ENCODE measurements at places on chromosomes 1 and 21.

GRCh38 chr1:235067396-235068157 is 61.1 kb downstream of the TOMM20 start:
- peak; percentile 93 for DNase-seq

GRCh38 chr1:20212685-20213331 is 26.5 kb upstream of the PLA2G2C start:
- no peak for DNase-seq

- no peak for DNase-seq
These were observed 70.0 kb upstream of the SIM2 start for GRCh38 chr21:36628761-36629460.

- no peak for DNase-seq
These were observed 48.7 kb downstream of the NPHP4 start for GRCh38 chr1:5943343-5944124.

GRCh38 chr1:69195136-69195535 is 372.6 kb upstream of the LRRC7 start:
- DNase-seq, result no peak

DNA sequence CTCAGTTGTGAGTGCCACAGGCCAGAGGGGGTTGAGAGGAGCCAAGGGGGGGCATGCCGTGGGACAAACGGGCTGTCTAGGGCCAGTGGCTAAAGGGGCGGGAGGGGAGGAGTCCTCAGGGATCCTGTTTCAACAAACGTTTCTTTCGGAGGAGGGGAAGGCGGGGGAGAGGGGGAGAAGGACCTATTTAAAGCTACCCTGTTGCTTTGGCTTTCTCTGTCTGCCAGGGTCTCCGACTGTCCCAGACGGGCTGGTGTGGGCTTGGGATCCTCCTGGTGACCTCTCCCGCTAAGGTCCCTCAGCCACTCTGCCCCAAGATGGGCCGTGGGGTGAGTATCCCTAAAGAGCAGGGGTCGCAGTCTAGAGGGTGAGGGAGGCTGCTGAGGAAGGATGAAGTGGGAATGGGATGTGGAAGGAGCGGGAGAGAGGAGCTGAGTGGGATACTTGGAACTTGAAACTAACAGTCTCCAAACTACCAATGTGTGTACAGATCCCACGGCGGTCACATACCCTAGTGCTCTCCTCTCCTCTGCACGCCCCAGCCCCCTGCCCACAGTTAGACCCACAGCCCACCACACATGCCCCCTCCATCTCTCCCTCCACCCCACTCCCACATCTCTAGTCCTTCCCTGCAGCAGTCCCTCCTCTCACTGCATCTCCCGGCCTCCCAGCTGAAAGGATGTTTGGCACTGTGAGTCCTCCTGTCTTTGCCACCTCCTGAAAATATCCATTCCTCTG is at the start of gene ATP1A2:
TSS of gene ATP1A2 (plus strand) at position 215 of the 738 bp plus-strand sequence. CDS start at position 318, 103 bp downstream.
- DNase-seq, result no peak

- DNase-seq, result peak; percentile 74
These were observed 15.6 kb upstream of the TTC4 start for GRCh38 chr1:54699936-54700525.

- no peak for DNase-seq
These were observed 44.9 kb upstream of the FOXD3 start for GRCh38 chr1:63277195-63278192.

DNA sequence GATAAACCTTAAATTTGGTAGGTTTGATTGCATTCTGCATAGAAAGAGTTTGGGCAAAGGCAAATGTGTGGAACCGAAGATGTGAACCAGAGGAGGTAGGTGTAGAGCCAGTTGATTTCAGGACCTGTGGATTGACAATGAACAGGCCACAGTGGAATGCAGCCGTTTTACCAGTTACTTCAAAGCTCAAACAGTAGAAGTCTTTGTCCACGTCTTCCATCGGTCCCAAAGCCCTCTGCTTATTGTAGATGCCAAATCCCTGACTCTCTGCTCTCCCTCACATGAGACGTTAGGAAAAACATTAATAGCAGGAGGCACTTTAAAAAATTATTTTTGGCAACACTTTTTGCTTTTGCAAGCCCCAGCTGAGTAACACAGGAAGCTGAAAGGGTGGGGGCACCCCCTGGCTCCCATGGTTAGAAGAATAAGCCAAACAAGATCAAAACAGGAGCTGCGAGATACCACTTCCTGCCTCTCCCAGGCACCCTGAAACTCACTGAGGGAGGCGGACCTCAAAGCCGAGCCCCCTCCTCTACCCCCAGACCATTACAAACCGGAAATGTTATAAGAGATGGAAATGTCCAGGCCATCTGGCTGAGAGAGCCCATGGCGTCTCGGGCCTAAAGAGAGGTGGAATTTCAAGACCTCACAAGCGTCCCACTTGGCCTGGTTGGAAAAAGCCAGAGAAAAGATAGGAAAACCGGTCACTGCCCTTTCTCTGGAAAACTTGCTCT is 13.5 kb downstream of the TRAF3IP3 start:
- peak; percentile 59 for DNase-seq

- no peak for DNase-seq
These were observed 233.9 kb downstream of the MRPL39 start for GRCh38 chr21:25373126-25374082.

DNA sequence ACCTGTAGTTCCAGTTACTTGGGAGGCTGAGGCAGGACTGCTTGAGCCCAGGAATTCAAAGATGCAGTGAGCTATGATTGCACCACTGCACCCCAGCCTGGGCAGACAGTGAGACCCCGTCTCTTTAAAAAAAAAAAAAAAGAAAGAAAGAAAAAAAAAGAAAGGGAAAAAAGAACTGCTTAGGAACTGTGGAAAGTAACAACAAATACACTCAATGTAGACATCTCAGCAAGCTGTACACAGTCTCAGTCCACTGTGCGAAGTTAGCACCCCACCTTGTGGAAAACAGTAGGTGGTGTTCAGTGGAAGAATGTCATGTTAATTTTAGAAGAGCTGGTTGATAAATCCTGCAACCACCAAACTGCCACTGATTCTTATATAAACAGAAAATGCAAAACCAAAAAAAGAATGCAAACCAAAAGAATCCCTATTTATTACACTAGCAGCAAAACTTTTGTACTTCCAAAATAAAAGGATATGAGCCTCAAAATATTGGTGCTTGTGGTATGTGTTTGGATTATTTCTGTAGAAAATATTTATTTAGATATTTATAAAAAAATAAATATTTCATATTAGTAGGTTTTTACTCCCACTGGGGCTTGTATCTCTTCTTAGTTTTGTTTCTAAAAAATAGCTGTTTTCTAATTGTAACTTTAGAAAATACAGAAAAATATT is 31.1 kb downstream of the ALG14 start:
- no peak for DNase-seq

GRCh38 chr1:204338997-204339396 is 20.7 kb downstream of the PLEKHA6 start:
- DNase-seq, result no peak
